ENCODE measurements at places on chromosomes 16 and 17.

DNA sequence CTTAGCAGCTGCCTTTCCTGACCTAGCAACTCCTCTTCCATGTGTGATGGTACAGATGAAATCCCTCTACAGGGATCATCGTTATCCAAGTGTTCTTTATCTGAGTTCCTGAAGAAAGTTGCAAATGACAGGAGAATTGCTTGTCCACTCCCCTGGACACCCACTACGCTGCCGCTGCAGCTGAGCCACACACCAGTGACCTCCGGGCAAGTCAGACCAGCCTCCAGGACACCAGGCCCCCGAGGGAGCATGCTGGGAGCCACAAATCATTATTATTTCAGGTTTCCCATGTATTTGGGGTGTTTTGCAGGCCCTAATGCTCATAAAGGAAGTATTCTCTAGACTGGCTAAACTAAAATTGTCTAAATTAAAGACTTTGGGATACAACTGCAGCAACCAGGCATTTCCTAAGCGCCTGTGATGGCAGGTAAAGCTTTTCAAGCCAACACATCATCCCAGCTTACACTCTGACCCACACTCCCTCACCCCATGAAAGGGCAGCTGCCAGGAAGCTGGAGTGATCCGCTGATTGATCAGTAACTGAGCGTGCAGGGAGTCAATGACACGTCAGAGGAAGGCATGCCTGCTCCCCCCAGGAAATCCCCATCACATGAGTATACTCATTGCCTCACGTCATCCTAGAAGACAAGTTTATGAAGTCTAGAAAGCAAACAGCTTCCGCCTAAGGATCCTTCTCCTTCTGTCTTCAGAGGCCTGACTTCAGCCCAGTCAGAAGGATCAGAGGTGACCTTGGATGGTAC is 14.4 kb downstream of the FA2H start:
- DNase-seq: no peak

DNA sequence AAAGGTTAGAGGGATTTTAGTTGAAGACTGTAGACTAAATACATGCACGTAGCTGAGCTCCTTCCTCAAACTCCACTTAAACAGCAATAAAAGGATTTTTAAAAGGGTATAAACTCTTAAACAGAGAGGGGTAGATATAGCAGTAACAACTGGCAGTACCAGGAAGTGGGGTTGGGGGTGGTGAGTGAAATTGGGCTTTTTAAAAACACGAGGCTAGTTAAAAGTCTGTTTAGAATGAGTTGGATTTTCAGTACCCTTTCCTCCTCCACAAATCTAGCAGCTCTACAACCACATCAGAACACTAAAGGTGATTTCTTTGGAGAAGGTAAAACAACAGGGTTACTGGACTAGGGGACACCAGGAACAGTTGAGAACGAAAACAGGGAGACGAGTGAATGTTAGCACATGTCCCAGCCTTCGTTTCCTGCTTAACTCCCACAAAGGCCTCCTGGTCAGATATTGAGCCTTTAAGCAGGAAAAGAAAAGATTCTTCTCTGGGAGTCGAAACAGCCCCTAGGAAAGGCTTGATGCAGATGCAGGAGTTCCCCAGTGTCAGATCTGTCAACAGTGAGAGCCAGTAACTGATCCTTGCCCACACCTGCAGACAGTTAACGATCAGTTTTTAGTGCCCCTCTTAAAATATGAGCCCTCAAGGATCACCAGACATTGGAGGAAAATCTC is 13.8 kb downstream of the NETO2 start:
- DNase-seq: no peak

DNA sequence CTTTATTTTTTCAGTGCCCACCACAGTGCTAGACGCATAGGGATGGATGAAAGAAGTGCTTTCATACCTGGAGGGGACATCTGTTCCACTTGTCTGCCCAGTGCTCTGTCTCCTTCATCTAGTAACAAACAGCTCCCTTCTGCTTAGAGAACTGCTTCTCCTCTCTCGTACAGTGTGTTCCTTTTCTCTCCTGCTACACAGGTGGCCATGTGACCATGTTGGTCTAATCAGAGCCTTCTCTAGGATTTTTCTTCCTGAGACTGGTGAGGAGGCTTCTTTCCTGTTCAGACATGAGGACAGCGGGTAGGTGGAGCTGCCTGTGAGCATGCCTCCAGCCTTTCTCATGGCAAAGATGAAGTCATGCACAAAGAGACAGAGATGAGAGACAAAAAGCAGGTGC is 182.7 kb downstream of the TMEM132E start:
- DNase-seq: no peak

GRCh38 chr16:63187638-63188037 is 1151.4 kb upstream of the CDH8 start:
- no peak for DNase-seq

- no peak for DNase-seq
Measured at GRCh38 chr16:78227855-78228254, 128.4 kb downstream of the WWOX start.

DNA sequence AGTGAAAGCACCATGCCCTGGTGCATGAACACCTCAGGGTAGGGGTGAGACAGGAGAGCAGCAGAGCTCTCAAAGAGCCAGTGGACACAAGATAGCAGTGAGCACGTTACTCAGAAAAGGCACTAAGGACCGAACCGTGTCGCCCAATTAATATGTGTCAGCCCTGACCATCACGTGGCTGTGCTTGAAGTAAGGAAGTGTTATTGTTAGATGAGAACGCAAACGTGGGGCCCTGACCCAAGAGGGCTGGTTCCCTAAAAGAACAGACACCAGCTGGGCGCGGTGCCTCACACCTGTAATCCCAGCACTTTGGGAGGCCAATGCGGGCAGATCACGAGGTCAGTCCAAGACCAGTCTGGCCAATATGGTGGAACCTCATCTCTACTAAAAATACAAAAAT is 16.3 kb downstream of the AXIN1 start:
- DNase-seq: no peak

GRCh38 chr16:29811896-29812665 is at the start of gene PRRT2:
Gene PRRT2, plus strand, starts transcription at chr16:29812193. Its CDS starts 862 bp downstream, at chr16:29813055.
- DNase-seq: no peak

GRCh38 chr17:40850293-40850972 is 16.6 kb downstream of the KRT12 start:
- no peak for DNase-seq

DNA sequence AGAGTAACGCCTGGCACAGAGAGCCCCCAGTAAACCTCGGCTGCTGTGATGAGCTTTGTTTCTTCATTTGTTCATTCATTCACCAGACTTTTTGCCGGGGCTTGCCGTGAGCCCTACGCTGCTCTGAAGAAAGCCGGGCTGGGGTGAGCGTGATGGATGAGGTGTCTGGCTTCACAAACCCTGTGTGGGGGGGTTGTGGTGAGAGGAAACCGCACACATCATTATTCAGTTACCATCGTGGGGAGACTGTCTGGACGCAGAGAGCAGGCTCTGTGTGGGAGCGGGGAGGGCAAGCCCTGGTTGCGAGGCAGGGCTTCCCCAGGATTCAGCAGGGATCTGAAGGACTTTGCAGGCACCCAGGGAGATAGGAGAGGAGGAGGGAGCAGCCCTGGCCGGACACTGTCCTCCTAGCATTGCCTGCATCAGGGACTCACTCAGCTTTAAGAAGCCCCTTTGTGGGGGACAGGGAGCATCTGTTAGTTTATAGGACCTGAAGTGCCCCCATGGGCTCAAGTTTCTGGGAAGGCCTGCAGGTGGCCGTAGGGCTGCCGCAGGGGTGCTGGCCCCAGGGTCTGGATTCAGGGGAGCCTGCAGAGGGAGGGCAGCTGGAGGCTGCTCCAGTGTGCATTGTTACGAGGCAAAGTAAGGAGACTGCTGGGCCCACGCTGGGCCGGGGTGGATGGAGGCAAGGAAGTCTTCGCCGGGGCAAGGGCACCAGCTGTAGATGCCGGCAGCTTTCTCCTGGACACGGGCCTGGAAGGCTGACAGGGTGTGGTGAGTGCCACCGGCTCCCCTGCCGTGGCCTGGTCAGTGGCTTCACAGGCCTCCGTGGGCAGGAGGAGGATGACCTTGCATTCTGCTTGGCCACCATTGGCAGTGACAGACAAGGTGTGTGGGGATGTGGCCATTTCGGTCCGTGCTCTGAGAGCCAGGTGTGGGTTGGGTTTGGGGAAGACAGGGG is 334.5 kb downstream of the SEC14L1 start:
- DNase-seq: peak; percentile 17

DNA sequence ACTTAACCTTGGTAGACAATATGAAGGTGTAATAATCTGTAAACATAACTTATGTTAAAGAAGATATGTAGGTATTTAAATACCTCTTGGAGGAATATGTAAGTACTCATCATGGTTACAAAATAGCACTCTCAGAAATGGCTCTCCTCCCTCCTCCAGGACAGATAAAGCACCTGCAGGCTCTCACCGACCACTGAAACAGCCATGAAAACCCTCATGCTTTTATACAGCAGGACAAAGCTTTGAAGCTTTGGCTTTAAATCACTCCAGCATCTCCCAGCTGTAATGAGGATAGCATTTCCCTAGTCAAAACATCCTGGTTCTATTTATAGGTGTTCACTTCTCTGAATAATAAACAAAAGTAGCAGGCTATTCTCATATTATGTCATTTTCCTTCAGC is 69.1 kb upstream of the PMFBP1 start:
- DNase-seq: no peak

- no peak for DNase-seq
Measured at GRCh38 chr16:49592546-49593423, 219.2 kb downstream of the C16orf78 start.

- DNase-seq: no peak
Measured at GRCh38 chr17:83194761-83195329, 115.4 kb downstream of the METRNL start.

- no peak for DNase-seq
Measured at GRCh38 chr17:8359769-8360168, 16.7 kb downstream of the KRABD2 start.

DNA sequence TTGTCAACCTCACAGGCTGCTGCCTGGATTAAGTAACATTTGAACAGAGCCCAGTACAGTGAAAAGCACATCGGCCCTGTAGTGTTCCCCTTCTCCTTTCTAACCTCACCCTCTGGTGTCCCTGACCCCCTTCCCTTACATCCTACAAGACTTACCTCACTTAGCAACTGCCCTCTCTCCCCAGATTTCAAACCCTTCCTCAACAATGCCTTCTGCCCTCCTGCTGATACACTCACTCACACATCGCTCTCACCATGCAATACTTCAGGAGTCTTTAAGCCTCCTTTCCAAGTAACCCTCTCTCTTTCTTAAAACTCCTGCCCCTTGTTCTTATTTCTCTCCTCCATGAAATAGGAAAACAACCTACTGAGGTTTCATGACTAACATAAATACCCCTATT is 17.8 kb downstream of the ZZEF1 start:
- DNase-seq: no peak

GRCh38 chr16:62853887-62854286 is 817.6 kb upstream of the CDH8 start:
- DNase-seq: no peak

DNA sequence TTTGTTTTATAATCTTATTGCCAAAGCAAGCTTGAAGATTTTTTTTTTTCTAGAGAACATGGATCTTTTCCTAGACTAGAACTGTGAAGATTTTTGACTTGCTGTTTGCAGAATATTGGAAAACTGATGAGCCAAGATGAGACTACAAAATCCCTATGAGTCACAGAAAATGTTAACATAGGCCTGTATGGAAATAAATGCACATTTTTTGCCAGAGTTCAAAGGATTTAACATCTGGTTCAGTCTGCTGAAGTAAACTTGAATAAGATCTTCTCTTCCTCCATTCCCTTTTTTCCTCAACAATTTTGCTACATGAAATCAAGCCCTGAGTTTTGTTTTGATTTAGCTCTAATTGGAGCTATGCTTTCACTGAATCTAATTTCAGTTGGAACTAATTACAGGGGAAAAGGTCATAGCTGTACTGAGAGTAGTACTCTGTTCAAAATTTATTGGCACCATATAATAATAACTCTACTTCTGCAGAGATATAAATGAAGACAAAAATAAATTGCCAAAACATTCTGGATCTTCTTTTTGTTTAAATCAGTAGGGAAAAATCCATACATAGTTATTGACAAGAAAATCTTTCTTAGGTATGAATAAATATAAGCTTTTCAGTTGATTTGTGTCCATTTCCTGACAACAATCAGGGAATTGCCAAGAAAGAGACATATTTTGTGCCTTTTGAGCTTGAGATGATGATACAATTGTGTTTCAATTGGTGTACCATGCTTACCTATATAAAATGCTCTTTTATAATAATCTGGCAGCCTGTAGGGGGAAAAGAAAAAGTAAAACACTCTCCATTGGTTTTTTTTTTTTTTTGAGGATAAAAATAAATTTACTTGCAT is 387.5 kb upstream of the GOT2 start:
- no peak for DNase-seq

- no peak for DNase-seq
Measured at GRCh38 chr16:60142619-60143347, 1408.7 kb upstream of the GOT2 start.

DNA sequence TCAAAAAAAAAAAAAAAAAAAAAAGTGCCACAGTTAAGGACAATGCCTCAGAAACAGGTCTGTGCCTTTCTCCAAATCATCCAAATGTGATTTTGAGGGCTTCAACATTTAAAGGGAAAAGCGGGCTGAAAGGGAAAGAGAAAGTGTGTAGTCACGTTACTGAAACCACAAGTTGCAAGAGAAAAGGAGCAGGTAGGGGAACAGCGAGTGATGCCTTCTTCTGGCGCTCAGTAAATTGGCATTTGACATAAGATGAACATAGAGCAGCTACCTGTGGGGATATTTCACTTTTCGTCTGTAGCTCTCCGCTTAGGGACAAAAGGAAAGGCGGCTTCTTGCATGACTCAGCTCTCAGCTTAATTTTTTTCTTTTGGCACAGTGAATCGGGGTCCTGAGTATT is 11.1 kb downstream of the CMTM2 start:
- DNase-seq: no peak

GRCh38 chr16:47196457-47196856 is 52.7 kb upstream of the NETO2 start:
- no peak for DNase-seq
